Central memory CD8-positive, alpha-beta T cell (primary cell): ENCODE measurements at places on chromosomes 5 and 9.

DNA sequence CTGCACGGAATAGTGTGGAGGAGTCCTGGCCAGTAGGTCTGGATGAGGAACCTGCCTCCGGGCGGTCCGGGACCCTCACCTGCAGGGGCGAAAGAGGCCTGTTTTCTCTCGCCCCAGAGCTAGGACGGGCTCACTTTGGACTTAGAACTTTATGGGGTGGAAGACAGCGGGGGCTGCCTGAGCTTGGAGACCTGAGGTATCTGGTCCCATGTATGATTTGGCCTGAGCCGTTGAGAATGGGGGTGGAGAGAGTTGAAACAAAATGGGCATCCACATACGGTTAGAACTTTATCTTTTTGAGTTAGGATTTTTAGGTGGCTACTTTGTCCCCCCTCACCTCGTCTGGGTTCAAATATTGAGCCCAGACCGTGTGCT, 681 bp upstream of the ETF1 start:
- DNase-seq: no peak

- DNase-seq: no peak
These were observed 147.9 kb downstream of the MACROH2A1 start for GRCh38 chr5:135251093-135251492.

- DNase-seq: no peak
These were observed 44.7 kb downstream of the GKAP1 start for GRCh38 chr9:83772860-83773259.

DNA sequence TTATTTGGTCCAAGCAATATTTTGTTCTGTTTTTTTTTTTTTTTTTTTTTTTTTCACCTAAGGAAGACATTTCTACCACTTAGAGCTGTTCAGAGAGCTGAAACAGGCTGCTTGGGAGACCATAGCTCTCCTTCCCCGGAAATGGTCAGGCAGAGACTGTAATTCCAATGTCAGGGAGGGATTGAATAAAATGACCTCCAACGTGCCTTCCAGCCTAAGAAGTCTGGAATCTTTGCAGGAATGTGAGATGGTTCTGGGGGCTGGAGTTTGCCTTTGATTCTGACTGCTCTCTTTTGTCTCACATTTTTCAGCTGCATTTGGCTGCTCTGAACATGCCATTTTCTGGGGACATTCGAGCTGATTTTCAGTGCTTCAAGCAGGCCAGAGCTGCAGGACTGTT, 38.3 kb upstream of the TGFBR1 start:
- DNase-seq: no peak

DNA sequence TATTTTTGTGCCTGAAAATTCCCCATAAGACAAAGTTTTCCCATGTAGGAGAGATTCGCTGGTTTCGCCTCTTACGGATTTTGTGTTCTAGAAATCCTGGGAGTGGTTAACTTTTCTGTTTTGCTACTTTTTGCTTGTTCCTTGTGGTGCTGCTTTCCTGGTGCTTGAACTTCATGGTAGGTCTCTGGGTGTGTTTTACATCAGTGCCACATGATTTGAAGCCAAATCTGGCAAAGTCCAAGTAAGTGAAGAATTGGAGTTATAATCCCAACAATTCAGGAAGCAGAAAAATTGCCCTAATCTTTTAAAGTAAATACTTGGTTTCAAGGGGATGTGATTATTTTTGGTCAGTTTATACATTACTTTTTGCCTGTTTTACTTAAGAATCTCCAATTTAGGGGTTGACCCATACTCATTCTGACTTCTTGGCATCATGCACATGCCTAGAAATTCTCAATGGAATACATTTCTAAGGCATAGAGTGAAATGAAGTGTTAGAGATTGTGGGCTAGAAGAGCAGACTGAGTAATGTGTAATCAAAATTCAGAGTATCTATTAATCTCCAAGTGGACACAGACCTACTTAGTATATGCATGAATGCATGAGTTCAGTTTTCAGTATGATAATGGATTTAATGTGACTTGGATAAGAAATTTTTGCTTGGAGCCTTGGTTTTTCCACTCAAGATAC, 189.7 kb downstream of the CSNK1G3 start:
- DNase-seq: no peak

DNA sequence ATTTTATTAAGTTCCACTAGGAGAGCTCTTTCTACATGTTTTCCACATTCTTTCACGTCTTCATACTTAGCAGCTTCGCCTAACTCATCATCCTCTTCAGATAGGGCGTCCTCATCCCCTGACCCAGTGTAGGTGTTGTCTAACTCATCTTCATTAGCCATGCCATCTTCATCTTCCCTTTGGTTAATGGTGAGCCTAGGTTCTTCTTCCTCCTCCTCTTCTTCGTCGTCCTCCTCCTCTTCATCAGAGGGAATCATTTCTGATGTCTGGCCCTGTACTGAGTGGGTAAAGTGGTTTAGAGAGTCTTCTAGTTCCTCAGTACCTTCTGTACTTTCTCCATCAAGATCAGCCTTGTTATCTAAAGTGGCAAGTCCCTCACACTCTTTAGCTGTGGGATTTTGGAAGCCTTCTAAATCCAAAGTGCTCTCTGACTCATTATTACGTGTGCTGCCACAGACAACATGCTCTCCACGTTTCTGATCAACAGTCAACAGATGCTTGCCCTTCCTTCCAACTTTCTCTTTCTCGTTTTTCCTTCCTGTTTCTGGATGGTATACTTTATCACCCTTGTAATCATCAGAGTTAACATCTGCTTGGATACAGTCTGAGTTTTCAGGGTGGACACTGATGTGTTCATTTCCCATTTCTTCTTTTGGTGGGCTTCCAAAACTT, 31.1 kb downstream of the TUT7 start:
- no peak for DNase-seq

- no peak for DNase-seq
These were observed 82.7 kb downstream of the BNC2 start for GRCh38 chr9:16787724-16788123.

DNA sequence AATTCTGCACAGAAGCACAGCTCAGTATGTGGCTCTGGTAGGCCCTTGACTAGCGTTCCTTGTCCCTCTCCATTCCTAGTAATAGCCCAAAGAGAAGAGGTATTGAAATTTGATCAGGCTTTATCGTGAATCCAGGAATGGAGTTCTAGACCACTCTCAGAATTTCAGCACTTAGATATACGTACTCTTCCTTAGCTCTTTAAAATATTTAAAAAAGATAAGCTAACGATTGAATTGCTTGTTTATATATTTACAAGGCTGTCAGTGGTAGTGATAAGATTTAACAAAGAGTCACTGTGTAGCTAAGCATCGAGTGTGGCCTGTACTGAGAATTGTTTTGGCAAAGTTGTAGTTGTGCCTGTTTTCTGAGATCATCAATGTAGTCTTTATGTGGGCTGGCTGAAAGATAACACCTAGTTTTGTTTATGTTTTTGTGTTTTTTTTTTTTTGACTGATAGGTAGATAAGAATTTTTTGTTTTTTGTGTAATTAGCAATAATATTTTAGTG, 2.5 kb downstream of the KIAA1958 start:
- no peak for DNase-seq

DNA sequence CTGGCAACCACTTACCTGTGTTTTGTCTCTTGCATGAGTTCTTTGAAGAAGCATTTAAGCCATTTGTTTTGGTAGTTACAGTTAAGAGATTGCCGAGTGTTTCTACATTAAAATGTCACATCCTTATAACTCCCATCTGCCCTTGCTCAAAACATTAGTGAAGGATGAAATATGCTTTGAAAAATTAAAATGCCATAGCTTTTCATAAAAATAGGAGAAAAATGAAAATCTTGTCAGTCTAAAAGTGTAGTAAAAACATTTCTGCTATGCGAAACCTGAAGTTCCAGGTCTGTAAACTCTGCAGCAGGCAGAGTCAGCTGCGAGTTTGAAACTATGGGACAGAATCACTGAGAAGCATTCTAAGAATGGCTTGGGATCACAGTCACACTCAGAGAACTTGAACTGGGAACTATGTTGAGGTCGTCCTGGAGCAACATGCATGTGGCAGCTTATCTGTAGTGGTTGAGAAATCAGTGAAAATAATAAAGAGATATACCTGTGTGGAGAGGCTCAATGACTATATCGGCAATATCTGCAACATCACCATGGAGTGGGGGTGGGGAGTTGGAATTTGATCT, 67.4 kb downstream of the RASGRF2 start:
- no peak for DNase-seq

DNA sequence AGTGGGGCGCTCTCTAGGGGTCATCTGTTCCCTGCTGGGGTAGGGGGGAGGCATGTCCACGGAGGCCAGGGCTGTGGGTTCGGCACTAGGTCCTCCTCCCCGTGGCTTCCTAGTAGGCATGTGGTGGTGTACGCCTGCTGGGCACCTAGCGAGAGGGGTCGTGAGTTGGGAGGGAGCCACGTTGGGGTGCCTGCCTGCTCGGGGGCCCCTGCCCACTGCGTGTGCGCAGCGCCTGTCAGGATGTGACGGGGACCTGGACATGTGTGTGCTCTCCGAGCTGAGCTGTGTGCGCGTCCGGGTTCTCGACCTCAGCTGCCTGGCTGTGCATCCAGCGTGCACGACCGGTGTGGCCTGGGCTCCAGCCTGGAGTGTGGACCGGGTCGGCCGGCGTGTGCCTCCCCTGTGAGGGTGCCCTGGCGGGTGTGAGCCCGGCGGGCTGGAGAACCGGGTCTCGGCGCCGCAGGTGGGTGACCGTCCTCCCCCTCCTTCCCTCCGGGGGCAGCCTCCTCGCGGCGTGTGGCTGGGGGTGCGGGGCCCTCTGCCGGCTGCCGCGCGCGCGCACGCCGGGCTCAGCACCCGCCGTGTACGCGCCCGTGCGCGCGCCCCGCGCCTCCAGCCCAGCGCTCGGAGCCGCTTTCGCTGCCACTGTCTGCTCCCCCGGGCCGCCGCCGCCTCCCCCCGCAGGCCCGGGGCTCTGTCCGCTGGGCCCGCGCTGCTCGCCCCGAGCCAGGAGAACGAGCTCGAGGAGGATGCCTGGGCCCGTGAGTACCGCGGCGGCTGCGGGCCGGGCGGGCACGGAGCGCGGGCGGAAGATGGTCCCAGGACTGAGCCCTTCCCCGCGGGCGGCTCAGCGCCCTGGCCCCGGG, at the start of gene PRR7:
Gene PRR7, plus strand, starts transcription at position 615 of the 866 bp plus-strand sequence. CDS start 8,254 bp downstream, outside the sequence.
- DNase-seq: peak; percentile 71
